ENCODE measurements at places on chromosomes 3 and 15. TPM values are rescaled to one million over a fixed set of nuclear protein-coding genes. Genes with fewer than 3 reads are reported as not detected.

Gene CHRNB4
- total RNA-seq = not detected

Gene BCL6
- 30.1 TPM for total RNA-seq

Gene MUC20
- 0.74 TPM for total RNA-seq

Gene ZNF620
- 0.85 TPM for total RNA-seq

Gene KCNMB2
- total RNA-seq = not detected

Gene EIF1B
- total RNA-seq = 13.6 TPM

Gene GALNT15
- total RNA-seq = 20.2 TPM

Gene LXN
- 263 TPM for total RNA-seq

Gene ACAN
- 0.28 TPM for total RNA-seq
